ENCODE measurements at places on chromosomes 16 and 17.

- DNase-seq: no peak
Measured at GRCh38 chr17:76789235-76789788, 51.4 kb downstream of the MFSD11 start.

DNA sequence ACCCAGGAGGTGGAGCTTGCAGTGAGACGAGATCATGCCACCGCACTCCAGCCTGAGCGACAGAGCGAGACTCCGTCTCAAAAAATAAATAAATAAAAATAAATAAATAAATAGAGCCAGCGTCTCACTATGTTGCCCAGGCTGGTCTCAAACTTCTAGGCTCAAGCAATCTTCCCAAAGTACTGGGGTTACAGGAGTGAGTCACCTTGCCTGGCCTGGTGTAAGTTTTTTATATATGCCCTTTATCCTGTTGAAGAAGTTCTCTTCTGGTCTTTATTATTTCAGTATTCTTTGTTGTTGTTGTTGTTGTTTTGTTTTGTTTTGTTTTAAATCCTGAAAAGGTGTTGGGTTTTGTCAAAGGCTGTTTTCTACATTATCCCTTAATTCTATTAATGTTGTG lies 30.1 kb upstream of the ABCC1 start:
- no peak for DNase-seq

GRCh38 chr17:45414990-45415881 lies 17.4 kb downstream of the ARHGAP27 start:
- no peak for DNase-seq

DNA sequence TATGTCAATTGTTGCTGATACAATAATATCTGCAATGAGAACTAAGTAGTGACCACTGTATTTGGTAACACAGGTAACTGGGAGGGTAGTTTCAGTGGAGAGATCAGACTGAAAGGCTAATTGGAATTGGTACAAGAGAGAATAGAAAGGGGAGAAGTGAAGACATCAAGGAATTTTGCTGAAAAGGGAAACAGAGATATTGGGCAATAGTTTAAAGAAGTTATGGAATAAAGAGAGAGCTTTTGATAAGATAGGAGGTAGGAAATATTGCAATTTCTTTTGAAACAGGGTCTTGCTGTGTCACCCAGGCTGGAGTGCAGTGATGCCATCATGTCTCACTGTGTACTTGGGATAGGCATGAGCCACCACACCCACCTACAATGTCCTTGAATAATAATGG lies 26.9 kb upstream of the CDH11 start:
- DNase-seq: no peak

DNA sequence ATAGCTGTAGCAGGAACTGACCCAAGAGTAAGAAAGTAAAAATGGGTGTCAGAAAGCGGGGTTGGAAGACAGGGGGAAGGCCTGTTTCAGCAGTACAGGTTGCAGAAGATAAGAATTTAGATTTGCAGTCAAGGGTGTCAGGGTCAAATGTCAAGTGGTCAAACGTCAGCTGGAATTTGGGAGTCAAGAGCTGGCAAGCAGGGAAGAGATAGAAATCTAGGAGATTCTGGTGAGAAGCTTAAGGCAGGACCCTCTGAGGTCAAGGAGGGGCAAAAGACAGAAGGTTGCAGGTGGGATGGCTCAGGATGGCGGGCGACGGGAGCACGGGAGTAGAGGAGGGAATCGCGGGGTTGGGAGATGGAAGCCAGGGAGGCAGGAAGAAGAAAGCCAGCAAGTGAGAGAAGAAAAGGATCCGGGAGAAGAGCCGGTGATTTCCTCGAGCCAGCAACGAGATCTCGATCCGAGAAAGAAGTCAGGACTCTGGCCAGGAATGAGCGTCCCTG lies 335 bp downstream of the SLC25A35 start:
- no peak for DNase-seq

GRCh38 chr16:71429581-71429980 lies 12.3 kb downstream of the TLE7 start:
- no peak for DNase-seq

DNA sequence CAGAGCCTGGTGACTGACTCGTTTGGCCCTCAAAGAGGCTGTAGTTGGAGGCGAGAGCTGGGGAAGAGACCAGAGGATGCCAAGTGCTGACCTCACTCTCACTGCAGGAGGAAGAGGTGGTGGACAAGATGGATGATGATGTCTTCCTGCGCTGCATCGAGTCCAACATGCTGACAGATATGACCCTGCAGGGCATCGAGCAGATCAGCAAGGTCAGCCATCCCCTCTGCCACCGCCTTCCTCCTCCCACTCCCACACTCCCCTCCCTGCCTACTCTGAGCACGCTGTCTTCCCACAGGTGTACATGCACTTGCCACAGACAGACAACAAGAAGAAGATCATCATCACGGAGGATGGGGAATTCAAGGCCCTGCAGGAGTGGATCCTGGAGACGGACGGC lies 26.9 kb downstream of the POLR2A start:
- no peak for DNase-seq

DNA sequence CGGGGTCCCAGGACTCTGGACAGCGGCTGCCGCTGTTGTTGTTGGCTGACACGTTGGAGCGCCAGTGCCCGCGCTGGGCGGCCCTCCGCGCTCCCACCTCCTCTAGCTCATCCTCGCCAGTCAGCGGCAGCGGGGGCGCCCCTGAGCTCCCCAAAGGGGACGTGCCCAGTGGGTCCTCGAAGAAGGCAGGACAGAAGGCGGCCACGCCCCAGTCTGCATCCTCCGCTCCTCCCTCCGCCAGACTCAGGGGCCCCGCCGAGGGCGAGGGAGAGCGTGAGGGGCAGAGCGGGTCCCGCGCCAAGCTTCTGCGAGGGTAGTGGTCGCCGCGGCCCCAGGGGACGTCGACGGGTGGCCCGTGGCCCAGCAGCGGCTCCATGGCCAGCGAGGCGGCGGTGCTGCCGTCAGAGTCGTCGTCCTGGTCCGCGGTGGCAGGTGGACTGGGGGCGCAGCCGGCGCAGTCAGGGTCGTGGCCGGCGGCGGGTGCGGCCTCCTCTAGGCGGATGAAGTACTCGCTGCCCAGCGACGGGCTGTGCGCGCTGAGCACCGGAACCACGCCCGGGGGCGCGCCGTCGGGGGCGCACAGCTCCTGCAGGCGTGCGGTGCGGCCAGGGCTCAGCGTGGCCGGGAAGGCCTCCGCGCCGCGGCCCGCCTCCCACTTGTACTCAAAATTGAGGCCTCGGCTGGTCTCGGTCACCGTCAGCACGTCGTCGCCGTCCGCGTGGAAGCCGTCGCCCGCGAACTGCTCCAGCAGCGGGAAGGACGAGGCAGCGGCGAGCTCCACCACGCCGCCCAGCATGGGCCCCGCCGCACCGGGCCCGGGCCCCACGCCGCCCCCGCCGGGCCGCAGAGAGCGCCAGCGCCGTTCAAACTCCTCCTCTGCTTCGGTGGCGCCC lies 43.2 kb upstream of the PVALEF start:
- no peak for DNase-seq

GRCh38 chr16:660132-660458 lies 7.8 kb upstream of the RHOT2 start:
- no peak for DNase-seq

All from CD4-positive, alpha-beta T cell treated with Interleukin-2 at 100 ng/mL for 4 hours (primary cell).